HAP-1 (cell line): ENCODE measurements at places on chromosomes 7 and 10.
A peak's percentile ranks its signal among the peaks of the same experiment; 100 is the strongest.

GRCh38 chr10:81871558-81871957, 3.4 kb upstream of the NRG3 start:
- DNase-seq: no peak

DNA sequence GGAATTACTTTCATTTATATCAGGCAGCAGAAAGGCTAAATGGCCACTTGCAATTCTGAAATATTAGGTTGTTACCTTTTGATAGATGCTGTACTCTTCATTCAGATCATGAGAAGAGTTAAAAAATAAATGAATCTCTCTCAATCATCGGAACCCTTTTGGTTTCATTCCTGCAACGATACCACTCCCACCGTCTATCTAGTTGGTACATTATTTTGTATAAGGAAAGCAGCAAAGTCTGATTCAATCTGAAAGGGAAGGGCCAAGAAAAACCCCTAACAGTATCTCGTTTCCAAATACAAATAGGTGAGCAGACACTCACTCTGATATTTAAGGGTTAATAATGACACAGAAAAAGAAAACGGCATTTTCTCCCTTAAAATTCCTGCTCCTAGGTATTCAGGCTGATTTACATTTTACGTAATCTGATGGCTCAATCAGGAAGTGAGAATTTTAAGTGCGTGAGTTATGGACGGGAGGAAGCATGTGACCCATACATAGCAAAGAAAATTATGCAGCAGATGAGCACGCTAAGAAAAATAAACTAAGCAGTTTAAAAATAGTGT, 209.4 kb upstream of the KLF14 start:
- no peak for DNase-seq

- no peak for DNase-seq
These were observed 80.8 kb upstream of the MKX start for GRCh38 chr10:27826369-27826768.

GRCh38 chr10:37220866-37221265, 95.5 kb downstream of the ANKRD30A start:
- DNase-seq: no peak

- DNase-seq: no peak
These were observed 321.6 kb upstream of the PHYHIPL start for GRCh38 chr10:58854811-58855210.

GRCh38 chr7:120160166-120160565, 112.8 kb upstream of the KCND2 start:
- no peak for DNase-seq

DNA sequence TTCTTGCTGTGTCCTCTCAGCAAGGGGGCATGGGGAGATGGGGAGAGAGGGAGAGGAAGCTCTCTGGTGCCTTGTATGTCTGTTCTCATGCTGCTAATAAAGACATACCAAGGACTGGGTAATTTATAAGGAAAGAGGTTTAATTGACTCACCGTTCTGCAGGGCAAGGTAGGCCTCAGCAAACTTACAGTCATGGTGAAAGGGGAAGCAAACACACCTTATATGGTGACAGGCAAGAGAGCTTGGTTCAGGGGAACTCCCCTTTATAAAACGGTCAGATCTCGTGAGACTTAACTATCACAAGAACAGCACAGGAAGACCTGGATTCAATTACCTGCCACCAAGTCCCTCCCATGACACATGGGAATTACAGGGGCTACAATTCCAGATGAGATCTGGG, 464.7 kb upstream of the CELF2 start:
- no peak for DNase-seq

GRCh38 chr7:113015034-113015645, 71.5 kb downstream of the GPR85 start:
- DNase-seq: no peak

DNA sequence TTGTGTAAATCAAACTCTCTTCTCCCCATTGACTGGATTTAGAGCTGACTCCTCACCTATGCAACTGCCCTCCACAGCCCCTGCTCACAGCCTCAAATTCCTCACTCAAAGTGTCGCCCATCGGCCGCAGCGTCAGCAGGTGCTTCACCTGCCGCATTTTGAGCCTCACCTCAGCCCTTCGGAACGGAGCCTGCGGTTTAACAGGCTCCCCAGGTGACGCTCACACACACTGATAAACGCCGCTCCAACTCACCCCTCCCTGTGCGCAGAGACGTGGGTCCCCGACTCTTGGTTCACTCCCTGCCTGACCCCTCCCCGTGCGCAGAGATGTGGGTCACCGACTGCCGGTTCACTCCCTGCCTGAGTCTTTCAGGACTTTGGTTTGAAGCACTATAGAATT, 57.1 kb downstream of the CARD11 start:
- DNase-seq: no peak

GRCh38 chr10:17229967-17230682, 2.1 kb downstream of the VIM start:
- peak; percentile 91 for DNase-seq

- peak; percentile 49 for DNase-seq
These were observed 32.5 kb upstream of the TRUB1 start for GRCh38 chr10:114905450-114905849.
